Pericardium fibroblast (primary cell): ENCODE measurements at places on chromosomes 11 and 22. TPM values are rescaled to one million over a fixed set of nuclear protein-coding genes. Genes with fewer than 3 reads are reported as not detected.

CD6 gene
- not detected in 2 replicates for total RNA-seq

STK33 gene
- total RNA-seq = 0.43 and 1.4 TPM in 2 replicates

ATP5MG gene
- total RNA-seq = 46.9 and 55.3 TPM in 2 replicates

FAM111B gene
- total RNA-seq = 0.12 and 0.26 TPM in 2 replicates

SLC25A18 gene
- total RNA-seq = 0.60 TPM in 1 of 2 replicates, not detected in the other

CWC15 gene
- total RNA-seq = 26.0 and 35.2 TPM in 2 replicates

PGR gene
- 1.9 TPM in 1 of 2 replicates, not detected in the other for total RNA-seq

BLID gene
- total RNA-seq = 0.93 TPM in 1 of 2 replicates, not detected in the other

SMC1B gene
- not detected in 2 replicates for total RNA-seq

OR8A1 gene
- not detected in 2 replicates for total RNA-seq

TMEM191C gene
- 0.23 and 0.51 TPM in 2 replicates for total RNA-seq

OR2D2 gene
- 3.1 TPM in 1 of 2 replicates, not detected in the other for total RNA-seq

OR56A4 gene
- total RNA-seq = not detected in 2 replicates

SCN4B gene
- not detected in 2 replicates for total RNA-seq

SLC22A9 gene
- not detected in 2 replicates for total RNA-seq

CD3E gene
- not detected in 2 replicates for total RNA-seq

CHRDL2 gene
- total RNA-seq = not detected in 2 replicates

PKP3 gene
- total RNA-seq = 1.9 and 11.9 TPM in 2 replicates

OR5J2 gene
- not detected in 2 replicates for total RNA-seq

KCNJ11 gene
- not detected in 2 replicates for total RNA-seq
